ENCODE measurements at places on chromosomes 16 and 17. TPM values are rescaled to one million over a fixed set of nuclear protein-coding genes. Genes with fewer than 3 reads are reported as not detected.

- no peaks in the 10 kb centered on the region for H3K27me3 ChIP-seq
- no peak for DNase-seq
- H3K27ac ChIP-seq: no peak overlapping the region
- H3K4me3 ChIP-seq: no peak overlapping the region
- H3K36me3 ChIP-seq: no peaks in the 10 kb centered on the region
These were observed 97.9 kb upstream of the ZNF469 start for GRCh38 chr16:88284626-88285513.

DNA sequence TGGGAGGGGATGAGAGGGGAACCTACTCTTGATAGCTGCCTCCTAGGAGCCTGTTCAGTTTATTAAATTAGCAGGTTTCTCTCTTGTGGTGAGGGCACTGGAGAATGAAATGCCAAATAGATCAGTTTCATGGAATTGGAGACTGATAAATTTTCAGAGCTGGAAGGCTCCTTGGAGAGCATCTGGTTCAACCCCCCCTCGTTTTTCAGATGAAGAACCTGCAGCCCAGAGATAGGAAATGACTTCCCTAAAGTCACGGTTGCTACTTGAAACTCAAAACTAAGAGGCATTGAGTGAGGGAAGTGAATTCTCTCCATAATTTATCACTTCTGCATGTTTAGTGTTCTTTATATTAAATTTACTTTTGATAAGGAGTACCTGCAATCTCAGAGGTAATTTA, 366.0 kb upstream of the CCL2 start:
- DNase-seq: no peak
- no peaks in the 10 kb centered on the region for H3K36me3 ChIP-seq
- H3K4me3 ChIP-seq: no peak overlapping the region
- H3K27ac ChIP-seq: no peak overlapping the region

DNA sequence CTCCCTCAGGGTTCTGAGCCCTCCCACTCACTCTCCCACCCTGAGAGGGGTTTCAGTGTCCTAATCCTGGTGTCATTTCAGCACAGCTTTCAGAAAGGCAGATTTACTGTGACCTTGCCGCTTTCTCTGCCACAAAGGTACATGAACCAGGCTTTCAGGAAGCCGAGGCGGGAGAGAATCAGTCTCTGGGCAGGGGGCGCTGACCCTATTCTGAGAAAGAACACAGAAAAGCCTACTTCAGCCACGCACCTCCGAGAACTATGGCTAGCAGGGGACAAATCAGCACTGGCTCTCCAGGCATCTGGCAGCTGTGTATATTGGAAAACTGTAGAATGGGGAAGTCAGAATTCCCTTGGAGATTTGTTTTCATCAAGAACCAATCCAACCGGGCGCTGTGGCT, 57.7 kb upstream of the BCAR1 start:
- no peaks in the 10 kb centered on the region for H3K36me3 ChIP-seq
- no peaks in the 10 kb centered on the region for H3K27me3 ChIP-seq
- H3K4me1 ChIP-seq: peaks cover 12% of the 10 kb centered on the region
- no peak for DNase-seq
- H3K27ac ChIP-seq: no peak overlapping the region

GRCh38 chr17:39667262-39667944, 850 bp upstream of the PNMT start:
- H3K4me3 ChIP-seq: peak overlapping the region; percentile 29
- H3K4me1 ChIP-seq: peaks cover 23% of the 10 kb centered on the region
- H3K36me3 ChIP-seq: no peaks in the 10 kb centered on the region
- peaks cover 20% of the 10 kb centered on the region for H3K27me3 ChIP-seq

GRCh38 chr17:80220054-80220735, at the start of the genes SGSH and SLC26A11:
Gene SGSH, minus strand, starts transcription at chr17:80220333. Its CDS starts 20 bp downstream, at chr17:80220313.
Gene SLC26A11, plus strand, starts transcription at chr17:80220427. Its CDS starts 1,134 bp downstream, at chr17:80221561.
- H3K4me1 ChIP-seq: peaks cover 3% of the 10 kb centered on the region
- peak; percentile 87 for DNase-seq
- peak within 1 kb of the TSS; percentile 78 for H3K27ac ChIP-seq
- H3K36me3 ChIP-seq: no peaks in the 10 kb centered on the region
- H3K4me3 ChIP-seq: peak within 1 kb of the TSS; percentile 93

- peak overlapping the region; percentile 90 for H3K27ac ChIP-seq
- DNase-seq: peak; percentile 68
- H3K36me3 ChIP-seq: no peaks in the 10 kb centered on the region
- peaks cover 6% of the 10 kb centered on the region for H3K4me1 ChIP-seq
- H3K4me3 ChIP-seq: no peak overlapping the region
These were observed 55.7 kb downstream of the CENPV start for GRCh38 chr17:16297367-16298139.

DNA sequence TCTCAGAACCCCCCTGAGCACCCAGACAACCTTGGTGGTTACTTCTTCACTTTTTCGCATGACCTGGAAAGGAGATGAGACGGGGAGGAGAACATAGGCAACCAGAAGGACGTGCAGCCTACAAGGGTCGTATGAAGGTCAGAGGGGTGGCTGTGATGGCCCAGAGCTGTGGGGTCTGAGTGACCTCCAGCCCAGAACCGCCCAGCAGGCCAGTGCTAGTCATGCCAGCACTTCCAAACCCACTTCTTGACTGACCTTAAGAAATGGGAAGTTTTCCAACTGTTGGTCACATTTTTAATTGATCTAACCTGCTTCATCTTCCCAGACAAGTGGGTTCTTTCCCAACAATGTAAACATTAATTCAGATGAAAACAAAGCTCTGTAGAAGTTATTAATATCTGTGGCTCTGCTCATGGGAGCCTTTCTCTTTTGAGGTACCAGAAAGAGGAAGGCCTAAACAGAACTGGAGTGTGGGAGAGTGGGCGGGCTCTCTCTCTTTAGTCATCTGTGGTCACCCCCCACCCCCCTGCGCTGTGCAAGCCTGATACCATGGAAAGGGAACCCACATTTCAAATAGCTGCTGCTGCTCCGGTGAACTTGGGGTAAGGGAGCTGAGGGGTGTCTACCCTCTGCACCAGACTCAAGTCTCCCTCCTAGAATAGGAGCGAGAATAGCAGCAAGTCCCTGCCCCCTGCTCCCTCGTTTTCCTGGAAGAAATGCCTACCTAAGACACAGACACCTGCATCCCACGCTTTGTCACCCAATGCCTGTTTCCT, 101.6 kb downstream of the RAB11FIP4 start:
- H3K27me3 ChIP-seq: no peaks in the 10 kb centered on the region
- peak overlapping the region; percentile 63 for H3K27ac ChIP-seq
- peak; percentile 50 for DNase-seq
- no peak overlapping the region for H3K4me3 ChIP-seq
- peaks cover 34% of the 10 kb centered on the region for H3K4me1 ChIP-seq

DNA sequence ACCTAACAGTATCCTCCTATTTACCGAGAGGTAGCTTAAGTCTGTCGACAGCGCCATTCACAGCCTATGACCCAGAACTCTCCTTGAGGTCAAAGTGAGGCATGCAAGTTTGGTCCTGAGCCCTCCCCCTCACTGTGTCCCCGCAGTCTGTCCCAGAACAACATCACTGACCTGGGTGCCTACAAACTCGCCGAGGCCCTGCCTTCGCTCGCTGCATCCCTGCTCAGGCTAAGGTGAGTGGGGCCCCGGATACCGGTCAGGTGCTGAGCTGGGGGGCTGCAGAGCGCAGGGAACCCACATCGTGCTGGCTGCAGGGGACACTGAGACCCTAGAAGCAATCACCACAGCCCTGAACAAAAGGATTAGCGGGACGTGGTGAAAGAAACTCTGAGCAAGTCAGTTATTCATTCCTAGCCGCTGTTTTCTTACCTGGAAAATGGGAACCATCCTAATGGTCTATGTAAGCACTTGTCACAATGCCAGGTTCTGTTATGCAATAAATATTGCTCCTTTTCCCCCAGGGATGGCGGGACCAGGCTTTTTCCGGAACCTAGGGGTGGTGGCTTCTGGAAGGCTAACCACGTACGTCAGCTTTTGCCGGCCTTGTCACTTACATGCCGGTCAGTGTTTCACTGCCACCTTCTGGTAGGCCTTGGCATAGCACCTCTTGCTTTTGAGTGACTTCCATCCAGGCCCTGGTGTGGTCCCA, 23.8 kb downstream of the DEXI start:
- no peaks in the 10 kb centered on the region for H3K27me3 ChIP-seq
- no peak overlapping the region for H3K27ac ChIP-seq
- no peak overlapping the region for H3K4me3 ChIP-seq
- peak; percentile 95 for DNase-seq
- H3K36me3 ChIP-seq: no peaks in the 10 kb centered on the region

DNA sequence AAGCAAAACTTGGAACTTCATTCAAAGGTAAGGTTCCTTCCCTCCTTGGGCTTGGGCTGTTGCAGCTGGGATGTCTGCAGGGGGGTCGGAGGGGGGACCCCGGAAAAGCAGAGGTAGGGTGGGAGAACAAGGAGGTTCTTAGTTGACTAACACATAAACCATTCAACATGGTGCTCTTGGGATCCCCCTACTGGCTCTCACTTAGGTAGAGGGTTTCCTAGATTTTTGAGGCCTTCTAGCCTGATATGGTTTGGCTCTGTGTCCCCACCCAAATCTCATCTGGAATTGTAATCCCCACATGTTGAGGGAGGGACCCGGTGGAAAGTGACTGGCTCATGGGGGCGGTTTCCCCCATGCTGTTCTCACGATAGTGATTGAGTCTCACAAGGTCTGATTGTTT, 93.9 kb downstream of the RGS9 start:
- no peak overlapping the region for H3K4me3 ChIP-seq
- no peak for DNase-seq
- no peaks in the 10 kb centered on the region for H3K36me3 ChIP-seq
- H3K4me1 ChIP-seq: no peaks in the 10 kb centered on the region
- H3K27ac ChIP-seq: no peak overlapping the region
- no peaks in the 10 kb centered on the region for H3K27me3 ChIP-seq

DNA sequence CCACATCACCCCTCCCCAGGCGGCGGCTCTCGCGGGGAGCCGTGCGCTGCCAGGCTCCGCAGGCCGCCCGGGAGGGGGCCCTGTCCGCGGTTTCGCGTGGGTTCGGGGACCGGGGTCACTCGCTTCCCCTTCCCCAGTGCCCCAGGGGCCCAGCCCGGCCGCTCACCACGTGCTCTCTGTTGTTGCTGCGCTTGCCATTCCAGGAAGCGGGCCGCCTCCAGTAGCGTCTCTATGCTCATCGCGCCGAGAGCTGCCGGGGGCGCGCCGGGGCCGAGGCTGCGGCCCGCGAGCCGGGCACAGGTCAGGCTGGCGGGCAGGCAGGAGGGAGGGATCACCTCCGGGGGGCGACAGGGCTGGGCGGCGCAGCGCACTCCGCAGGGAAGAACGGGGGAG, 390 bp downstream of the MNT start:
- no peaks in the 10 kb centered on the region for H3K27me3 ChIP-seq
- peak overlapping the region; percentile 100 for H3K27ac ChIP-seq
- H3K36me3 ChIP-seq: no peaks in the 10 kb centered on the region
- DNase-seq: peak; percentile 70
- H3K4me3 ChIP-seq: peak overlapping the region; percentile 95
- H3K4me1 ChIP-seq: peaks cover 47% of the 10 kb centered on the region

- no peak overlapping the region for H3K27ac ChIP-seq
- no peaks in the 10 kb centered on the region for H3K36me3 ChIP-seq
- DNase-seq: no peak
- no peaks in the 10 kb centered on the region for H3K27me3 ChIP-seq
- no peaks in the 10 kb centered on the region for H3K4me1 ChIP-seq
These were observed 113.0 kb downstream of the LITAF start for GRCh38 chr16:11473728-11474127.

CDH11 gene
- total RNA-seq: 10.2 TPM

ABCC12 gene
- total RNA-seq: not detected

VPS35 gene
- total RNA-seq: 121 TPM

FNDC8 gene
- not detected for total RNA-seq

ANKS3 gene
- 10.1 TPM for total RNA-seq
